AG04450 (cell line): ENCODE measurements at places on chromosomes 1 and 21. TPM values are rescaled to one million over a fixed set of nuclear protein-coding genes. Genes with fewer than 3 reads are reported as not detected.
A peak's percentile ranks its signal among the peaks of the same experiment; 100 is the strongest.

Gene SOAT1
- polyA plus RNA-seq = 39.2 and 54.2 TPM in 2 replicates

Gene CNTN2
- not detected in 2 replicates for polyA plus RNA-seq

Gene EMC1
- polyA plus RNA-seq = 49.0 and 68.7 TPM in 2 replicates

Gene TNNI3K
- 0.89 and 1.1 TPM in 2 replicates for polyA plus RNA-seq

Gene ADAMTS1
- 309 and 332 TPM in 2 replicates for polyA plus RNA-seq

Gene ZSWIM5
- polyA plus RNA-seq = 0.06 and 0.09 TPM in 2 replicates

Gene C8B
- not detected in 2 replicates for polyA plus RNA-seq

DNA sequence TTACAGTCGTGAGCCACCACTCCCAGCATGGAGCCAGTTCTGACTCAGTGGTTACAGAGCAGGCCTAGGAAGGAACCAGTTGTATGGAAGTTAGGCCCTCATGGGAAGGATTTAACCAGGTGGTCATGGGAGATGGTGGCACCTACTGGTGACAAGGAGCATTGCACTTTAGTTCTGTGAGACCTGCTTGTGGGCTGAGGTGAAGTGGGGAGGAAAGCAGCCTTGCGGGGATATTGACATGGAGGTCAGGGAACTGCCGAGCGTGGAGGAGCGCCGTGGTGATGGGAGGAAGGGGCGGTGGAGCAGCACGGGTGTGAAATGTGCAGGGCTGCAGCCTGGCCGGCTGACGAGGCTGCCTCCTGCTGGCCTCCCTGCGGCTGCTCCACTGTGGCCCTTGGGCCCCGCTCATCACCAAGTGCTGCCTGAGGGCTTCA, 100.4 kb downstream of the GALNT2 start:
- no peak for DNase-seq

- no peak for DNase-seq
Measured at GRCh38 chr1:155207806-155208540, at the start of gene THBS3. Gene THBS3 (minus strand): TSS chr1:155207897. CDS start chr1:155207876, 21 bp downstream.

GRCh38 chr1:229716069-229716468, 90.0 kb downstream of the URB2 start:
- DNase-seq = no peak

DNA sequence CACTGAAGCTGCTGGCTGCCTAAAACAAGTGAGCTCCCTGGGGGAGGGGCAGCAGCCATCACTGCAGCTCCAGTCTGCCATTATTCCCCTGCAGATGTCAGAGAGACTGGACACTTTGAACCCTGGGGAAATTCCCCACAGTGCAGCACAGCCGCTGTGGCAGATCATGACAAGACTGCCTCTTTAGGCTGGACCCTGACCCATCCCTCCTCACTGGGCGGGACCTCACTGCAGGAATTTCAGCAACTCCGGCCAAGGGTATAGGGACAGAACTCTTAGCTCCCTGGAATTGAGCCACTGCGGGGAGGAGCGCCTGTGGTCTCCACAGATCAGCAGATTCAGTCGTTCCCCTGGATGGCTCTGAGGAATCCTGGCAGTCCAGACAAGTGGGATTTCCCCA, 964.6 kb downstream of the BRINP3 start:
- no peak for DNase-seq

- DNase-seq = no peak
Measured at GRCh38 chr1:228906223-228906860, 171.1 kb downstream of the RHOU start.

- no peak for DNase-seq
Measured at GRCh38 chr1:227317011-227317451, 1.3 kb downstream of the CDC42BPA start.

DNA sequence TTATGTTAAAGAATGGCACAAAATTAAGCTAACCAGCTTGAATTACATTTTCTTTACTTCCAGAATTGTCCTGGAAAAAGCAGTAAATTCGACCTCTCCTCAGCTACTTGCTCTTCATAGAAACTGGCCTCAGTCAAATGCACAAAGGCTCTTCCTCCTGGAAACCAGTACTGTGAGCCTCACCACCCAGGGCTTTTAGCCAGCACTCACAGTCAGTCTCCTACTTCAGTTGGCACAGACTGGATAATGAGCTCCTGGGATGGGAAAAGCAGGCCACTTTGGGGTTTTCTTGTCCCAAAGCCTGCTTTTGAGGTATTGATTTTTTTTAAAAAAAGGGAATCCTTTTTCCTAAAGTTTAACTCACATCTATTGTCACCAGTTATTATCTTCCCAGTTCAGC, 40.4 kb downstream of the SCYL3 start:
- no peak for DNase-seq

GRCh38 chr1:177487481-177487880, 316.7 kb downstream of the BRINP2 start:
- no peak for DNase-seq

DNA sequence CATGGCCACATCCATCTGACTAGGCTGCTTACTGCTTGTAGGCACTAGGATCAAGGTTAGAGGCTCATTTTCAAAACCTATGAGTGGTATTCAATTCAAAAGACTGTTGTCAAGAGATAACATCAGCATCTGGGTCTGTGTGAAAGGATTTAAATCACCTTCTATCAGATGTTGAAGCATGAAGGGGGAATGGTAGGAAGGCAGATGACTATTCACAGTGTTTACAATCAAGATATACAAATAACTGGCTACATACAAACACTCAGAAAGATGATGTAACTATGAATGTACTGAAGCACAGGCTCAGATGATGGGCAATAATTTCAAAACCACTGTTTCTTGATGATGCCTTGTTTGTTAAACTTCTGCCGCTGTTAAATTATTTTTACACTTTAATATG, 249.2 kb downstream of the SLC45A1 start:
- DNase-seq = peak; percentile 45

- DNase-seq = no peak
Measured at GRCh38 chr21:43812139-43812821, 22.9 kb downstream of the RRP1 start.

- DNase-seq = no peak
Measured at GRCh38 chr1:108661030-108661609, at the start of gene HENMT1. Gene HENMT1 (minus strand): TSS chr1:108661093. CDS start chr1:108659884, 1,209 bp downstream.

DNA sequence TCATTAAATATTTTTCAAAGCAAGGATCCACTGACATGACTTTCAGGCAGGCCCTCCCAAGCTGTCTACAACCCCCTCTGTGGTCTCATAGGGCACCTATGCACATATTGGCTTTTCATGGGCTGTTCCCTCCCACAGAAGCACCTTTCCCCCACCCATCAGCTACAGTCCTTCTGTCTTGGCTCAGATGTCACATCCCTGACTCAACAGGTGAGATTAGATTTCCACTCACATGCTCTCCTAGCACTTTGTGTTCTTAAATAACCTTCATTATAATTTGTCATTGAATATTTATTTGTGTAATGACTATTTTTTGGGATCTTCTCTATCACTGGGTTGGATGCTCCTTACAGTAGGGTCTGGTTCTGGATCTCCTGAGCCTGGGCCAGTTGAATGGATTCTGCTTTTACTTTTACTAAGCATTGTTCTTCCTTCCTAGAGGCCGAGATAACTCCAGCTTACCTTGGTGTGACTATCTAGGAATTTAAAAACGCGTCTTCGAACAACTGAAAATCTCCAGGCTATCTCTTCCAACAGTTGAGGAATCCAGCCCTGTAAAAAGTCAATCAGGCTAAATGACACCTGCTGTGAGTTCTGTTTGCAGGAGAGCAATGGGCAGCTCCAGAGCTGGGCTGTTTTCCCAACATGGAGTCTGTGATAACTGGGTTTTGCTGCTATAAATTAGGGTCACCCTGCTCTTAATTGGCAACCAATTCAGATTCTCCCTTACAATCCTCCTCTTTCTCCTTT, 16.2 kb downstream of the ROR1 start:
- DNase-seq = no peak

DNA sequence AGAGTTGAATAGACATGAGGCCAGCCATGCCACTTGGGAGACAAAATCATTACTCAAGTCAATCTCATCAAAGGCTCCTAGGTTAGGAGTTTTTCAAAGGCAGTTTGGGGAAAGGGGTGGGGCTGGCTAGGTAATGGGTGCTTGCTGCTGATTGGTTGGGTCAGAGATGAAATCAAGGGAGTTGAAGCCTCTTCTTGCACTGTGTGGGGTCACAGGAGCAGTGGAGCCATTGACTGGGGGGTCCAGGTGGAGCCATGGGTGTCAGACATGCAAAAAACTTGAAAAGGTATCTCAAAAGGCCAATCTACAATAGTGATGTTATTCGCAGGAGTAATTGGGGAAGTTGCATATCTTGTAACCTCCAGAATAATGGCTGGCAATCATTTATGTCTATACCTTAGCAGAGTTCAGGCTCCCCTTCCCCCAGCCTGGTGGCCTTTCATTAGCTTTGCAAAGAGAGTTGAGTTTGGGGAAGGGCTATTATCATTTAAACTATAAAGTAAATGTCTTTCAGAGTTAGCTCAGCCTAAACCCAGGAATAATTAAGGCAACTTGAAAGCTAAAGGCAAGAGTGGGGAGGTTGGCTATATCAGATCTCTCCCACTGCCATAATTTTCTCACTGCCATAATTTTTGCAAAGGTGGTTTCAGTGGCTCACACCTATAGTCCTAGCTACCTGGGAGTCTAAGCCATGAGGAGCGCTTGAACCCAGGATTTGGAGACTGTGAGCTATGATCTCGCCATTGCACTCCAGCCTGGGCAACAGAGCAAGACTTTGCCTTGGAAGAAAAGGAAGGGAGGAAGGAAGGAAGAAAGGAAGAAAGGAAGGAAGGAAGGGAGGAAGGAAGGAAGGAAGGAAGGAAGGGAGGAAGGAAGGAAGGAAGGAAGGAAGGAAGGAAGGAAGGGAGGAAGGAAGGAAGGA, 7.8 kb upstream of the PINK1 start:
- no peak for DNase-seq

- DNase-seq = no peak
Measured at GRCh38 chr1:32753532-32754316, 51.2 kb upstream of the SYNC start.

DNA sequence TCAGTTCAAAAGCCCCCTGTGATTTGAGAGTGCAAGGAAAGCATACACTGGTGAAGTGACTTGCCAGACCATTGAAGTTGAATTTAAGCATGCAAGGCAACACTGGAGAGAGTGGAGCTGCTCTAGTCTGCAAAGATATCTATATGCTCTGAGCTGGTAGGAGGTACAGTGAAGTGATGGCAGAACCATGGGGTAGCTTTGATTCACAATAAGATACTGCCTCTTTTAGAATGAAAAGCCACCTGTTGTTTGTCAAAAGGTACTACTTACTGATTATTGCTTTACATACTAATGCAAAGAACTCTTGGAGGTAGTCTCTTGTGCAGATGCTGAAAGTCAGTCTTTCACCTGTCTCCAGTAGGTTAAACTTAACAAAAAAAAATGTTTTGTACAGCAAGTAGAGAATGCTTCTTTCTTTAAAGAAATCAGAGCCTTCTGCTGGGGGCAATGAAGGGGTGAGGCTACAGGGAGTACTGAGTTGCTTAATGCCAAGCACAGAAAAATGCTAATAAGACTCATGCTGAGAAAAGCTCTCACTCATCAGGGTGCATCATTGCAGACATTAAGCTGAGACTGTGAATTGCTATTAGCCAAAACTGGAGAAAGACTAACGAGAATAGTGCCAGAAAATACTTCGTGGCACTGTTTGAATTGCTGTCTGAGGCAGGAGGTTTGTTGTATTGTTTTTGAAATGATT, 1150.5 kb upstream of the TMPRSS15 start:
- DNase-seq = no peak

- DNase-seq = no peak
Measured at GRCh38 chr1:181726320-181727012, 243.1 kb downstream of the CACNA1E start.

DNA sequence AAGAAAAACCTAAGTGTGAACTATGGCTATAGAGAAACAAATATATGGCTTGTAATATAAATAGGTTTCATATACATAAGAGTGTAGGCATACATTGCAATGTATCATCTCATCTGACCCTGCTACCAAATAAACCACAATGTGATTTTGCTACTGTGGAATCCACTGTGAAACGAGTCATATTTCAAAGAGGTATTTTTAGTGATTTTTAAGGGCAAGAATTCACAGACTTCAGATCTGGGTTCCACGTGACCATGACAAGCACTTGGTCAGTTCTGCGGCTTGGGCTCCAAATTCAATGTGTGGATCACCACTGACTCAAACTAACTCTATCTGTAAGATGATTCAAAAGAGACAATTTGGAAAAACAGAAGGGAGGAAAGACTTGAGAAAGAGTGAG, 147.0 kb upstream of the ERG start:
- peak; percentile 34 for DNase-seq

GRCh38 chr1:11492235-11492634, 13.3 kb downstream of the DISP3 start:
- DNase-seq = no peak

DNA sequence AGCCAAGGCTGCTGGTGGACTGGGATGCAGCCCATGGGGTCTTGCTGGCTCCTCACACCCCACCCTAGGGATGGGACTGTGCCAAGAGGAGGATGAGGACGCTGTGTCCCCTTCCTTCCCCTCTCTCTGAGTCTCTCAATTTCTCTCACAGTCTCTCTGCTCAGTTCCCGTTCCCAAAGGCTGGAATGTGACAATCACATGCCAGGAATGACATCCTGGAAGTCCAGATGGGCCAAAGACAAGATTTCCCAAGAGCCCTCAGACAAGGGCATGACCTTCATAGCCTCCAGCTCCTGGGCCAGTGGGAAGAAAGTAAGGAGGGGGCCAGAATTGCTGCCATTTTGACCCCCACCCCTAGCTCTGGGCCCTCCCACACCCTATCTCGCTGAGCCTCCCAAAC, 7.6 kb upstream of the CDCP2 start:
- DNase-seq = no peak

GRCh38 chr1:84159533-84160240, 15.6 kb downstream of the PRKACB start:
- DNase-seq = no peak

GRCh38 chr21:29242201-29242600, 56.5 kb upstream of the BACH1 start:
- DNase-seq = no peak
